Adipose tissue (tissue), 3 donors: ENCODE measurements at places on chromosomes 3 and 15. TPM values are rescaled to one million over a fixed set of nuclear protein-coding genes. Genes with fewer than 3 reads are reported as not detected.

MCF2L2 gene
- polyA plus RNA-seq, result 0.12 TPM

P2RY1 gene
- 2.2 TPM for polyA plus RNA-seq

ETV5 gene
- 4.7 TPM for polyA plus RNA-seq

SLMAP gene
- 7.8 TPM for polyA plus RNA-seq
